ENCODE measurements at places on chromosomes 13 and 19.

DNA sequence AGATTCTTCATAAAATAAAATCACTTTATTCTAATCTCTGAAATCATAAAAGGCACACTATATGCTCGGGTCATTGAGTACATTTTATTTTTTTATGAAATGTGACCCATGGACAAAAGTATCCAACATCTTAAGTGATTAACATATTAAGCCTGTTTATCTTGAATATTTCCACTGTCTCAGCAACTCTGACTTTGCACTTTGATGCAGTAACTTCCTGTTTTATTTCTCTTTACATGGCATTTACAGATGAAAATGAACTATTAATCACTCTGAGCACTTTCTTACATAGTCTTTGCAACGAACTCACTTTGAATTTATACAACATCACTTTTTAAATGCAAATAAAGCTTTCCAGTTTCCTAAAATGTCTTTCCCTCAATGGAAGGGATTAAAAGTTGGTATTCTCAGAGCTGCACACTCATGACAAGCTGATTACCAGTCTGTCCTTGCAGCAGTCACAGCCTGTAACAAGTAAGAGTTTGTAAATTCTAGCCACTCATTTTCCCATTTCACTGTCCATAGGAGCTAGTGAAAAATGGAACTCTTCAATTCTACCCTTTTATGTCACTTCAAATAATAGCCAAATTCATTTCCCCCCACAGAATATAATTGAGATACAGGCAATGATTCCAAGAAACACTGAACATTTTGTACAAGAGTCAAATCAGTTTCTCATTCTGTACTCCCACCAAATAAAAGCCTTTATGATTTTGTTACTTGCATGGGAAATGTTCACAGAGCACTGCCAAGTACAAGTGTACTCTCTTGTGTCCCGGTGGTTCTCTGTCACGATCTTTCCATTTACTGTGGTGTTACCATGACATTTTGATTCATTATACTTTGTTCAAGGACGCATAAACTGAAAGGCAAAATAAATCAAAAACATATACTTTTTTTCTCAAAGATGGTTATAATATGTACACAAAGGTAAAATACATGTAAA lies 1968.9 kb downstream of the PCDH9 start:
- DNase-seq = no peak

DNA sequence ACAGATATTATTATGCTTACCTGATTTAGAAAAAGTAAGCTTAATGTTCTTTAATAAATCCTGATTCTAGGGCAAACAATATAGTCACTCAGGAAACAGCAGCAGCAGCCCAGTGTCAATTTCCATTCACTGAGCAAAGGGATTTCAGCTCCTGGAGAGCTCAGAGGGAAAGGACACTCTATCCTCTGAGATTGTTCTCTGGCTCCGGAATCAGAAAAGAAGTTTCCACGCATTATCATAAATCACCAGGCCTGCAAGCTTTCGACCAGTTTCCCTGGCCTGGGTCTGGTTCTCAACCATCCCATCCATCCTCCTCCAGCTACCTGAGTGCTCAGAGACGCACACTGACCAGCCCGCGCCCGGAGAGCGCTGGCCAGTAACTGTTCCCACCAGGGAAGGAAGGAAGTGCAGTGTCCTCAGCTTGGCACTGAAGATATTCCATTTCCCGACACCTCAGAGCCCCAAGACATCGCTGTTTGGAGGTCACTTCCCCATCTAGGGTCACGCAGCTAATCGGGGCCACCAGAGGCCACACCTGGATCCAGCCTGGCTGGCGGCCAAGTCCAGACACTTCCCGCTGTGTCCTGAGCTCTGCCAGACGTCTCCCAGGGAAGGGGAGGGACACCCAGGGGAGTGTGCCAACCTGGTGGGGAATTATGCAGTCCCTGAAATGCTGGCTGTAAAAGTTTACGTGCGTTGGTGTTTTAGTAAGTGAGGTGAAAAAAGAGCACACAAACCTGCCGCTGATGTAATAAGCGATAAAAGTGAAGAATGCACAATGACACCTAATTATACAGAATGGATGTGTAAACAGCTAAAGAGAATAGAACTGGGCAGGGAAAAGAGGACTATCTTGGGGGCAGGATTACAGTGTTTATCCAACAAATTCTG lies 29.1 kb downstream of the EPS15L1 start:
- DNase-seq = no peak

- no peak for DNase-seq
Observed at GRCh38 chr19:2243274-2244124, 5.6 kb upstream of the AMH start.

GRCh38 chr13:42893214-42893671 lies 98.8 kb downstream of the EPSTI1 start:
- no peak for DNase-seq

- no peak for DNase-seq
Observed at GRCh38 chr13:46881621-46882020, 15.2 kb downstream of the HTR2A start.

DNA sequence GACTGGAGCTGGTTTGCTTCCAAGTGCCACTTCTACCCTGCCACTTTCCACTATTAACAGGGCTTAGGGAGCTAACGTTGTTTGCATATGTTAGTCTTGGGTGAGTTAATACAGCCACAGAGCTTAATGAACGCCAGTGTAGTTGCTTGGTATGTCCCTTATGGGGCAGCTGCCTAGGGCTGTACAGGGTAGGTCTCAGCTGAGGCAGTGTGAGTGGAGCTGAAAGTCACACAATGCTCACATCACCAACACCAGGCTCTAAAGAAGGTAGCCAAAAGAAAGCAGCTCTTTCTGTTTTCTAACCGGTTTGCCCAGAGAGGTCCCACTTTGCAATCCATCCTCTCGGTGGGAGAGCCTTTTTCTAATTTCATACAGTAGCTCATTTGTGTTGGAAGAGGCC lies 186.2 kb downstream of the RGCC start:
- DNase-seq = no peak

DNA sequence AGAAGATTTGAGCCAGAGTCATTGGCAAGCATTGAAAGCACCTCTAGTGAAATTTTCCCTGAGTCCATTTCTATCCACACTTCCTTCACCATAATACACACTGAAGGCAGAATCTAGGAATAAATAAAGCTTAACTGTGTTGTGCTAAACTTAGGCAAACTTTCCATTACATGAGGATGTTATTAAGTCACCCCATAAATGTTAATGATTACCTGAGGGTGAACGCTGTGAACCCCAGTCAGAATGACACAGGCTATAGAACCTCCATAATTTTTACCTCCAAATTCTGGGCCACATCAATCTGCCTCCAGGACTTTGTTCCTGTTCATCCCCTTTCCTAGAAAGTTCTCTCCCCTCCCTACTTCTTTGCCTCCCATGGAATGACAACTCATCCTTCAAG lies 71.0 kb downstream of the RAP2A start:
- no peak for DNase-seq

- peak; percentile 38 for DNase-seq
Observed at GRCh38 chr19:43524922-43525835, 1.8 kb downstream of the ETHE1 start.

Data from CD4-positive, alpha-beta T cell treated with Interferon gamma for 1 hour (primary cell).